ENCODE measurements at places on chromosomes 5 and 9. TPM values are rescaled to one million over a fixed set of nuclear protein-coding genes. Genes with fewer than 3 reads are reported as not detected.

- no peaks in the 10 kb centered on the region for H3K36me3 ChIP-seq
- no peak for DNase-seq
- H3K27me3 ChIP-seq = no peaks in the 10 kb centered on the region
- H3K4me1 ChIP-seq = no peaks in the 10 kb centered on the region
Observed at GRCh38 chr5:1208743-1209488, 7.5 kb downstream of the SLC6A19 start.

DNA sequence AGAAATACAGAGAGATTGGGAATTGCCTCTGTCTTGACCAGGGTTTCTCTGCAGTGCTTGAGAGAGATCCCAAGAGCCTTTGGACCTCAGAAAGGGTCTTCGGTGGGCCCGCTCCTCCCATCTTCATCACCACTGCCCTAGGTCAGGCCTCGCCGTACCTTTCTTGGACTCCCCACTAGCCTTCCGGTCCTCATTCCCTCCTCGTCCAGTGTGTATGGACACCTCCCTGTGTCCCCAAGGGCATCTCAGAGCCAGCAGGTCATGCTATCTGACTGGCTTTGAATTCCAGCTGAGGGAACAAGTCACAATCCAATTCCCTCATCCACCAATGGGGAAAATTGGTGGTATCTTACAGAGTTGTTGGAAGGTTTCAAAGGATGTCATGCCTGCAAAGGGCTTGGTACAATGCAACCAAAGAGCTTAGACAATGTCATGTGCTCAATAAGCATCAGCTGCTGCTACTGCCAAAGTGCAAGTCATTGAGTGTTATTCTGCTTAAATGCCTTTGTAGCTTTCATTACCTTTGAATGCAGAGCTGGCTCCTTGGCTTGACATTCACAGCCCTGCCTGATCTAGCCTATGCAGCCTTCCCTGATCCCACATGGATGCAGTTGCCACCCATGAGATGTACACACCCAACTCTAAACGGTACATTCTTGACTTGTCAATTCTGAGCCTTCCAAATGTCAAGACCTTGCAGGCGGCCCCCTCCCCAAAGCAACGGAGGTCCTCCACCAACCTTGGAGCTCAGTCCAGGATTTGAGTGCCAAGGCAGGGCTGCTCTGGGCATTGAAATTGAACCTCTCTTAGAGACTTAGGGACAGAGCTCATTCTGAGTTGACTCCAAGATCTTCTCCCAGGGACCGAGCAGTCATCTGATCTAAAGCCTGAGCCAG, 58.0 kb downstream of the HRH2 start:
- no peak overlapping the region for H3K4me3 ChIP-seq
- H3K27ac ChIP-seq = no peak overlapping the region
- H3K27me3 ChIP-seq = peaks cover 3% of the 10 kb centered on the region

- no peaks in the 10 kb centered on the region for H3K4me1 ChIP-seq
- no peak overlapping the region for H3K4me3 ChIP-seq
- H3K27me3 ChIP-seq = no peaks in the 10 kb centered on the region
- H3K27ac ChIP-seq = no peak overlapping the region
Observed at GRCh38 chr5:13412040-13412595, 532.4 kb downstream of the DNAH5 start.

GRCh38 chr5:113293975-113294310, 140.8 kb downstream of the TSSK1B start:
- H3K27ac ChIP-seq = peak overlapping the region; percentile 94
- H3K4me1 ChIP-seq = no peaks in the 10 kb centered on the region
- H3K4me3 ChIP-seq = peak overlapping the region; percentile 91
- H3K27me3 ChIP-seq = no peaks in the 10 kb centered on the region

DNA sequence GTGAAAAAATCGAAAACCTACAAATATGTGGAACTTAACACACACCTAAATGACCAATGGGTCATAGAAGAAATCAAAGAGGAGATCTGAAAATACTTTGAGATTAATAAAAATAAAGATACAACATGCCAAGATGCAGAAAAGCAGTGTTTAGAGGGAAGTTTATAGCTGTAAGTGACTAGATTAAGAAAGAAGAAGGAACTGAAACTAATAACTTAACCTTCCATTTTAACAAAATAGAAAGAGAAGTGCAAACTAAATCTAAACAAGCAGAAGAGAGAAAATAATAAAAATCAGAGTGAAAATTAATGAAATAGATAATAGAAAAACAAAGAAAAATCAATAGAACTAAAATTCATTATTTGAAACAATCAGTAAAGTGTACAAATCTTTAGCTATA, 103.0 kb upstream of the MAMDC2 start:
- no peaks in the 10 kb centered on the region for H3K36me3 ChIP-seq
- no peak for DNase-seq
- no peaks in the 10 kb centered on the region for H3K4me1 ChIP-seq
- H3K27me3 ChIP-seq = no peaks in the 10 kb centered on the region
- H3K4me3 ChIP-seq = no peak overlapping the region

GRCh38 chr5:168179192-168179593, 112.3 kb upstream of the WWC1 start:
- no peak overlapping the region for H3K4me3 ChIP-seq
- no peak overlapping the region for H3K27ac ChIP-seq
- no peaks in the 10 kb centered on the region for H3K27me3 ChIP-seq
- no peaks in the 10 kb centered on the region for H3K36me3 ChIP-seq

DNA sequence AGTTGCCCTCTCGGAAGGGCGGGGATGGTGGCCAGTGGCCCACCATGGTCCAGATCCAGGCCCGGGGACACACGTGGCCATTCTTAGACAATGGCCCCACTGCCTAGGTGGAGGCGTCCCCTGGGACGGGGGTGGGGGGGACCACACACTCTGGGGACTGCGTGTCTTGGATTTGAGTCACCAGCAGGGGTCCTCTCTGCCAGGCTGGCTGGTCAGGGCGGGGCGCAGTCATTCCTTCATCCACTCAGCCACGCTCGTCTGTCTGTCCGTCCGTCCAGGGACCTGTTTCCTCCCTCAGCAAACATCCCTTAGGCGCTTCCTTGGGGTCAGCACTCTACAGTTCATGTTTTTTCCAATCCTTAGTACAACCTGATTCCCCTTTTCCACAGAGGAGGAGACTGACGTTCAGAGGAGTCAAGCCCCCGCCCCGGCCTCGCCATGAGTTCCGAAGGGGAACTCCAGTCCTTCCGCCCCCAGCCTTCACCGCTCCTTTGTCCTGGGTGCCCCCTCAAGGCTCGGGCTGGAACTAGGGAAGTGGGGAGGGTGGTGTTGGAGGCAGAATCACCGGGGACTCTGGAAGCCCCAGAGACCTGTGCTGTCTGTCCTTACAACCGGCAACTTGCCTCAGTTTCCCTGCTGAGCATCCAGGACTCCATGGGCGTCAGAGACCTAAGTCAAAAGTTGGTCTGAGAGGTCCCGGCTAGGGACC, 276.6 kb upstream of the MVB12B start:
- H3K27ac ChIP-seq = no peak overlapping the region
- H3K27me3 ChIP-seq = no peaks in the 10 kb centered on the region
- no peaks in the 10 kb centered on the region for H3K36me3 ChIP-seq
- no peaks in the 10 kb centered on the region for H3K4me1 ChIP-seq

- no peaks in the 10 kb centered on the region for H3K27me3 ChIP-seq
- no peak for DNase-seq
- H3K27ac ChIP-seq = peak overlapping the region; percentile 85
- peaks cover 17% of the 10 kb centered on the region for H3K4me1 ChIP-seq
- no peaks in the 10 kb centered on the region for H3K36me3 ChIP-seq
Observed at GRCh38 chr9:130860458-130861316, 25.6 kb downstream of the ABL1 start.

DNA sequence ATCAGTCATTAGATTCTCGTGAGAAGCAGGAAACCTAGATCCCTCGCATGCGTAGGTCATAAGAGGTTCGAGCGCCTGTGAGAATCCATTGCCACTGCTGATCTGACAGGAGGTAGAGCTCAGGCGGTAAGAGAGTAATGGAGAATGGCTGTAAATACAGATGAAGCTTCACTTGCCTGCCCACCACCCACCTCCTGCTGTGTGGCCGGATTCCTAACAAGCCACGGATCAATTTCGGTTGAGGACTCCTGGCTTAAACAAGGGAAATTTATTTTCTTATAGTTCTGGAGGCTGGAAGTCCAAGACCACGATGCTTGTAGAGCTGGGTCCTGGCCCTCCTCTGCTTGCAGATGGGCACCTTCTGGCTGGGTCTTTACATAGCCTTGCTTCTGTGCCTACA, 200.4 kb downstream of the PCSK5 start:
- no peaks in the 10 kb centered on the region for H3K27me3 ChIP-seq
- no peaks in the 10 kb centered on the region for H3K4me1 ChIP-seq

- no peaks in the 10 kb centered on the region for H3K36me3 ChIP-seq
- no peaks in the 10 kb centered on the region for H3K27me3 ChIP-seq
- H3K4me1 ChIP-seq = peaks cover 6% of the 10 kb centered on the region
- DNase-seq = no peak
Observed at GRCh38 chr9:113219186-113219936, 1.7 kb downstream of the FKBP15 start.

DNA sequence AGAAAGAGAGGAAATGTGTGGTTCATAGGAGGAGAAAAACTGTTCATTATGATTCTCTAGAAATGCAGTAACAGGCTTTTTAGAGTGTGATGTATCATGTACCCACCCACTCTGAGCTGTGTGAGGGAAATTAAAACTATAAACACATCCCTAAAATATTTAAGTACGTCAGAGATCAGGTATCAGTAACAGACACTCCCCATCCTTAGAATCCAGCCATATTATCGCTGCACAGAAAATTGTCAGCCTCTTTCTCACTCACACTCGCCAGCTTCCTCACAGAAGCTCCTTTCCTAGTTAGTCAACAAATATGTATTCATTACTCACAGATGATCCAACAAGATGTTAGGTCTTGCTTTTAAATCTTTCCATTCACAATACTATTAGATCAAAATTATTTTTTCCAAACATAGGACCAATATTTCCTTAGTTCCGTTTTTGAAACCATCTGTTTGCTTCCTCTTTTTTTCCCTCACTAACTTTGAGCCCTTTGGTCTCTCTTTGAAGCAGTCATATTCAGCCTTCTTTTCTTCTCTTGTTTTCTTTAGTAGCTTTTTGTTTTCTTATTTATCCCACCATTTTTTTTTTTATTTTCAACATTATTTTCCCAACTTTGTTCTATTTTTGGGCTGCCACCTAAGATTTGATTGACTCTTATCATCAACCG, 13.6 kb upstream of the MAST4 start:
- H3K4me3 ChIP-seq = no peak overlapping the region
- H3K4me1 ChIP-seq = no peaks in the 10 kb centered on the region
- H3K27me3 ChIP-seq = no peaks in the 10 kb centered on the region
- no peaks in the 10 kb centered on the region for H3K36me3 ChIP-seq

- no peaks in the 10 kb centered on the region for H3K4me1 ChIP-seq
- no peak for DNase-seq
Observed at GRCh38 chr5:38417658-38418017, 138.8 kb downstream of the LIFR start.

GRCh38 chr9:83029531-83030137, 33.3 kb downstream of the RASEF start:
- no peaks in the 10 kb centered on the region for H3K27me3 ChIP-seq
- no peak for DNase-seq
- no peaks in the 10 kb centered on the region for H3K36me3 ChIP-seq
- H3K4me3 ChIP-seq = no peak overlapping the region

GRCh38 chr9:129987047-129987446, 55.9 kb downstream of the FNBP1 start:
- H3K27ac ChIP-seq = no peak overlapping the region
- peaks cover 7% of the 10 kb centered on the region for H3K4me1 ChIP-seq
- DNase-seq = no peak
- no peaks in the 10 kb centered on the region for H3K36me3 ChIP-seq
- no peak overlapping the region for H3K4me3 ChIP-seq

DNA sequence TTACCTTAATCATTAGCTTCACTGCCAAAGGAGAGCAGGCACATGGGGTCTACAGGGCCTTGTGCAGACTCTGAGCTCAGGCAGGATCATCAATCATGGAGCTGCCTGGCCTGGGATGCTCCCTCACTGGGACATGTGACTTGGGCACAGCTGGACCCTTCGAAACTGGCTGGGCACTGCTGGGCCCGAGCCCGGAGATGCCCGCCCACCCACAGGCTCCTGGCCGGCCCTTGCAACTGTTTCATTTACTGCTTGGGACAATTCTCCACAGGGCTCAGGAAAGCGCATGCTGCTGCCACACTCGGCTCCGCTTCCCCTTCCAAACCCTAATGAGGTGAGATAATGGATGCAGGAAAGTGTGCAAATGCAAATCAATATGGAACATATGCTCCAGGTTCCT, 387.5 kb downstream of the TRIM36 start:
- no peaks in the 10 kb centered on the region for H3K4me1 ChIP-seq
- H3K27me3 ChIP-seq = no peaks in the 10 kb centered on the region
- no peaks in the 10 kb centered on the region for H3K36me3 ChIP-seq
- H3K4me3 ChIP-seq = no peak overlapping the region
- no peak overlapping the region for H3K27ac ChIP-seq

DNA sequence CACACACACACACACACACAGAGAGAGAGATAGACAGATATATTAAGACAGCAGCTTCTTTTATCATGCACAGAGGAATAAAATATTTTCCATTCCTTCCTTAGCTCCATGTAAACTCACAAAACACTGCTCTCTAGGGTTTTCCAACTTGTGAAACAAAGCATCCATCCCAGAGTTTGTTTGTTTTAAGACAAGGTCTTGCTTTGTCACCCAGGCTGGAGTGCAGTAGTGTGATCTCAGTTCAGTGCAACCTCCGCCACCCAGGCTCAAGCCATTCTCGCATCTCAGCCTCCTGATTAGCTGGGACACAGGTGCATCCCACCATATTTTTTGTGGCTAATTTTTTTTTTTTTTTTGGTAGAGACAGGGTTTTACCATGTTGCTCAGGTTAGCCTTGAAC, 298.7 kb downstream of the FBXL17 start:
- H3K36me3 ChIP-seq = no peaks in the 10 kb centered on the region
- H3K27me3 ChIP-seq = no peaks in the 10 kb centered on the region
- H3K4me3 ChIP-seq = no peak overlapping the region
- no peak for DNase-seq

GRCh38 chr5:104178829-104179456, 616.4 kb upstream of the NUDT12 start:
- no peak overlapping the region for H3K27ac ChIP-seq
- no peak overlapping the region for H3K4me3 ChIP-seq
- H3K36me3 ChIP-seq = no peaks in the 10 kb centered on the region

- H3K36me3 ChIP-seq = no peaks in the 10 kb centered on the region
- H3K27ac ChIP-seq = no peak overlapping the region
- no peaks in the 10 kb centered on the region for H3K4me1 ChIP-seq
- no peak for DNase-seq
- no peaks in the 10 kb centered on the region for H3K27me3 ChIP-seq
Observed at GRCh38 chr5:167442922-167443321, 848.5 kb upstream of the WWC1 start.

GRCh38 chr9:127445851-127446712, 5.1 kb downstream of the RPL12 start:
- no peak for DNase-seq
- peaks cover 12% of the 10 kb centered on the region for H3K36me3 ChIP-seq
- H3K27ac ChIP-seq = peak overlapping the region; percentile 48
- H3K4me3 ChIP-seq = no peak overlapping the region
- H3K4me1 ChIP-seq = no peaks in the 10 kb centered on the region
- H3K27me3 ChIP-seq = no peaks in the 10 kb centered on the region

GRCh38 chr9:32647671-32648070, 12.2 kb upstream of the TAF1L start:
- H3K27ac ChIP-seq = no peak overlapping the region
- H3K36me3 ChIP-seq = no peaks in the 10 kb centered on the region
- H3K4me1 ChIP-seq = no peaks in the 10 kb centered on the region
- no peaks in the 10 kb centered on the region for H3K27me3 ChIP-seq
- no peak for DNase-seq
- H3K4me3 ChIP-seq = no peak overlapping the region

PTGR1 gene
- 68.2 TPM for total RNA-seq

CYLC2 gene
- not detected for total RNA-seq

LTC4S gene
- 8.8 TPM for total RNA-seq

GFI1B gene
- total RNA-seq = not detected

UBLCP1 gene
- 17.0 TPM for total RNA-seq

SLC36A3 gene
- total RNA-seq = not detected

OTP gene
- total RNA-seq = 0.15 TPM

ANKRD34B gene
- not detected for total RNA-seq

Measured in breast epithelium (tissue), 4 donors.